ENCODE measurements at places on chromosomes 4 and X.

- DNase-seq: peak; percentile 52
Observed at GRCh38 chr4:140609548-140610425, 41.0 kb upstream of the UCP1 start.

DNA sequence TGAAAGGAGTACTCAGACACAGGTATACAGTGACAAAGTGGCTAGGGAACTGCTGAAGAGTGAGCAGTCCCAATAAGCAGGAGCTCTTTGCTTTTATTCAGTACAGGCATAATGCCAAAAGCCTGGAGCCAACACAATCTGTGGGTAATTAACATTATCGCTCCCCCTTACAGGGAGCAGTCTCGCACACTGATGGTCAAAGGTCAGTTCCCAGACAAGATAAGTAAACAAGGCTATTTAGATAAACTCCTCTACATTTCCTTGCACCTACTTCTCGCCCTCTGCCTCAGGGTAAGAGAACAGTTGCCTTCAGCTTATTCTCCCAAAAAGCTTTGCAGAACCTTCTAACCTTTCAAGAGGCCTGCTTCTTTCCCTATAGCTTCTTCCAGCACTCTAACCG is 73.9 kb upstream of the TAF9B start:
- no peak for DNase-seq

DNA sequence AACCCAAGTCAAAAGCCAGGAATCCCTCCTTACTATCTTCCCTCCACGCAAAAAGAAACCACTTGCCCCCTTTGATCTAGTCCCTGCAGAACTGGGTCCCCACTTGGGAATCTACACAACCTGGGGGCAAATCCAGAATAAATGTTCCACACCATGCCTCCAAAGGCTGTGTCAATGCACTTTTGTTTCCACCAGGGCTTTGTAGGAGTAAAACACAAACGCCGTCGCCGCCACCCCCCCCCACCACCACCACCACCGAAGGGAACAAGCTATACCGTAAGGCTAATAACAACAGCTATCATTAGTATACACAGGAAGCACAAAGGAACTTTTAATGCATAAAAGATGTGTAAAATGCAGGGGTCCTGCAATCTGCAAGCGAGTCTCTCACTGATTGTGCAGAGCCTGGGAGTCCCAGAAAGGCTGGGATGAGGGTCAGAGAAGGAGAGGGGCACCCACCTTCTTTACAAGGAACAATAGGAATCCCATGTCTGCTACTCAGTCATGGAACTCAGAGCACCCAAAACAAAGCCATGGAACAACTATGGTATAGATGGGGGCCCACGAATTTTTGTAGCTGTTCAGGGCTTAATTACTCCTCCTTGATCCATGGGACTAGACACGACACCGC is 13.2 kb downstream of the BCOR start:
- no peak for DNase-seq

GRCh38 chrX:76202471-76202870 is 29.6 kb downstream of the PBDC1 start:
- no peak for DNase-seq

GRCh38 chr4:151626751-151627150 is 134.1 kb downstream of the GATB start:
- DNase-seq: no peak

DNA sequence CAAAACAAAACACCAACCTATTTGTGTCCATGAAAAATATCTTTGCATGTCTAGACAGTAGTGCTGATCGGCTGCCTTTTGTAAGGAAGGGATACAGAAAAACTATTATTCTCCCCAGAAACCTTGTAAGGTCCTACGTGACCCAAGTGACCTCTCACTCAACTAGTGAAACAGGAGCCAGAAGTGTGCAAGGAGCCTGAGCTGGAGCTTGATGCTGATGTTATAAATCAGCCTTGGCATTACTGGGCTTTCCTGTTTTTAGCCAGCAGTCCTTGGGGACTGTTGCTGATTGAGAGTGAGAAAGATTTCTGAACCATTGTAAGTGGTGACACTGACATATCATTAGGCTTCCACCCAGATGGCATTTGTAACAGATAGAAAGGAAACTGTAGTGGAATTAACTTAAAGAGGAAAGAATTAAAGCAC is 100.8 kb upstream of the LIMCH1 start:
- no peak for DNase-seq

DNA sequence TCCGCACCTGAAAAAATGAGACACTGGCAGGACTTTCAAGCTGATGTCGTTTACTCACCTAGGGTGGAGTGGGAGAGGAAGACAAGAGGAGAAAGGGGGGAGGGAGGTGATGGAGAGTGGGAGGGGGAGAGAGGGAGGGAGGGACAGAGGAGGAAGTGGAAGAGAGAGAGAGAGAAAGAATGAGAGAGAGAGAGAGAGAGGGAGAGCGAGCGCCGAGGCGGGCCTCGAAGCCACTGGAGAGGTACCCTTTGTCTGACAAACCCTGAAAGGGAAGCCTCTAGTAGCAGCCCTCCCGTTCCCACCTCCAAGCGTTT is 296 bp upstream of the ADGRL3 start:
- DNase-seq: no peak

- no peak for DNase-seq
Observed at GRCh38 chr4:3217266-3217665, 31.7 kb upstream of the MSANTD1 start.

GRCh38 chr4:73731968-73732610 is 8.3 kb upstream of the CXCL8 start:
- DNase-seq: no peak

DNA sequence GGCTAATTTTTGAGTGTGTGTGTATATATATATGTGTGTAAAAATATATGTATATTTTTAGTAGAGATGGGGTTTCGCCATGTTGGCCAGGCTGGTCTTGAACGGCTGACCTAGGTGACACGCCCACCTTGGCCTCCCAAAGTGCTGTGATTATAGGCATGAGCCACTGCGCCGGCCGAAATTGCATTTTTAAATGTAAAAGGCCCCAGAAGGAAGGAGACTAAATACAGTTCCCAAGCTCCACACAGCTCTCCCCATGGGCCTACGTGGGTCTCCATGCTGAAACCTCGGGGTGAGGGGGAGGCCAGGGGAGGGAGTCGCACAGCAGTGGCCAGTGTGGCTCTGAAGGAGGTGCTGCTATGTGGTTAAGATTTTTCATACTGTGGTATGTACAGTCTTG is 12.8 kb upstream of the CDKN2AIP start:
- no peak for DNase-seq

DNA sequence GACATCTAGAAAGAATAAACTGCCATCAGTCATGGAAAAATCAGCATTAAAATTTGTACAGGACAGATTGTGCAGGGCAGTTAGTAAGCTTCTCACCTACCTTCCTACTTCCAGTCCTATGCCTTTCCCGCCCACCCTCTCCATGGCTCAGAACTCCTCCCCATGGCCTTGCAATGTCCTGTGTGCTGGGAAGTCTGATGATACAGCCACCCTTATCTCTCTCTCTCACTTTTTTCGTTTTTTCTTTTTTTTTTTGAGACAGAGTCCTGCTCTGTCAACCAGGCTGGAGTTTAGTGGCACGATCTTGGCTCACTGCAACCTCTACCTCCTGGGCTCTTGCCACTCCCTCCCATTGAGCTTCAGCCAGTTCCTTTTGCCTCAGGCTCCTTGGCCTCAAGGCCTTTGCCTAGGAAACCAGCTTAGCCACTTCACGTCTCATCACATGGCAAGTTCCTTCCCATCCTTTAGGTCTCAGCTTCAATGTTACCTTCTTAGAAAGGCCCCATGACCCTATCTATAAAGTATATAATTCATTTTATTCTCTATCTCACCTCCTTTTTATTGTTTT is 259.7 kb downstream of the NKX6-1 start:
- no peak for DNase-seq

- peak; percentile 57 for DNase-seq
Observed at GRCh38 chr4:44927399-44928380, 201.3 kb upstream of the GNPDA2 start.

- peak; percentile 71 for DNase-seq
Observed at GRCh38 chrX:131830400-131831184, 192.5 kb upstream of the STK26 start.

DNA sequence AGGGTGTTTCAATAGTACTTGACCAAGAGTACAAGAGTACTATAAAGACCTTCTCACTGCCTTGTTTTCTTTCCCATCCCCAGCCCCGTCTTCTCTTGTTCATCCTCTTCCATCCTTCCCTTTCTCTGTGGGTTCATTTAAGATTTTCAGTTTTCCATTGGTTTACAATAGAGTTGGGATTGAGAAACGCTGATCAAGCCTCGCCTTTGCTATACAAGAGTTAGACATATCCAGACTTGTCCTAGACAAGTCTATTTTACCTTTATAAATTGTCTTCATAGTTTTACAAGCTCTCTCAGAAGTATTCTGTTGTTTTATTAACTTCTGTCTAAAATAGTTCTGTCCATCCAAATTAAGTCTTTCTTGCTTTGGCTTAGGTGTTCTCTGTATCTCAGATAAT is 29.6 kb upstream of the SCML1 start:
- DNase-seq: no peak

DNA sequence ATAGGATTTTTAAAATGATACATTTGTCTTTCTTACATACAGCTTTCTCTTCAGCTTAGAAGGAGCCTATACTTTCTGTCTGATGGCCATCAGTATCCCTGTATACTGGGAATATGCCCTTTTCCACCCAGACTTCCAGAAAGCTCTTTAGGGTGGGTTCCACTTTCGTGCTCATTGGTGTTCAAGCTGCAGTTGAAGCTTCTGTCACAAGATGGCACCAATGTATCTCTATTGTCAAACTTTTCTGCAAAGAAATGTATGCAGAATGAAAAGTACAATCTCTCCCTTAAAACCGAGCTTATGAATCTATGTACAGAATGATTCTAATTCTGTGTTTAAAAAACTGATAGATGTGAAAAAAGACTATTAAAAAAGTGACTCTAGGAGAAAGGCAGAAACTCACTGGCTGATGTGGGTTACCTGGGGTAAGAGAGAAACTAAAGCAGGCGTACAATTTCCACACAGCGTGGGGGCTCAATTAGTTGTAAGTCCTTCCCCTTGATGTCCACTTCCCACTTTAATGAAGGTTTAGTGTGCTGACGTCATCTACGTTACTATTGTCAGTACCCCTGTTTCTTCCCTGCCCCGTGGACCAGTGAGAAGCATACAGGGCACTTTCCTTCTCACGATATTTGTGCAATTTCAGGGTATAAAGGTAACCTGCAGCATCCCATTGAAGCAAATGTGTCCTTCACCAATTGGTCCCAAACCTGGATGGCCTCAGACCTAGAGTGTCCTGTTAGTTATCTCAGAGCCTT is 57.3 kb upstream of the TCEAL2 start:
- peak; percentile 2 for DNase-seq

- no peak for DNase-seq
Observed at GRCh38 chrX:39204353-39204752, 403.1 kb downstream of the MID1IP1 start.

DNA sequence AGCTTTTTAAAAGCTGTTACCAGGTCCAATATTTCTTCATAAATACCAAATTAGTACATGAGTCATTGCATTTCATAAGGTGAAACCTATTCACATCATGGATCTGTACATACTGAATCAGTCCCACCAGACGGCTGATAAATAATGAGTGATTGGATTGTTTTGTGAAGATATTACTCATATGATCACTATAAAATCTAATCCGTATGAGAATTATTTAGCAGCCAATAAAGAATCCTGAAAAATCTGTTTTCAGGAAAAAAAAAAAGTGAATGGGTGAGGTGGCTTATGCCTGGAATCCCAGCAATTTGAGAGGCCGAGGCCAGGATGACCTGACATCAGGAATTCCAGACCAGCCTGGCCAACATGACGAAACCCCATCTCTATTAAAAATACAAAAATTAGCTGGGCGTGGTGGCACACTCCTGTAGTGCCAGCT is 438.1 kb downstream of the INPP4B start:
- DNase-seq: peak; percentile 9

DNA sequence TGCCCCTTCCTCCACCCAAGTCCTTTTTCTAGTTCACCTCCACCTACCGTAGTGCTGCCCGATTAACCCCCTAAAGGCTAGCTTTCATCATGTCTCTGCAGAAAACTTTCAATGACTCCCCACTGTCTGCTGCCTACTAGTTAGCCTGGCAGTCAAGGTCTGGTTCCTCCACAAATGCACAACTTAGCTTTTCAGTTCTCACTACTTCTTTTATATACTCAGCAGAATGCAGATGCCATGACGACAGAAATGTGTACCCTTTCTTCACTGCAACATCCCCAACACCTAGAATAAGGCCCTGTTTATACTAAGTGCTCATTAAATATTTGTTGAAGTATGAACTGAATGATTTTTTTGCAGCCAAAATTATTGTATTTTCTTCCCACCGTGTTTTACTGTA is 30.9 kb upstream of the RASGEF1B start:
- DNase-seq: no peak

- no peak for DNase-seq
Observed at GRCh38 chr4:142960126-142960525, 114.0 kb upstream of the INPP4B start.

DNA sequence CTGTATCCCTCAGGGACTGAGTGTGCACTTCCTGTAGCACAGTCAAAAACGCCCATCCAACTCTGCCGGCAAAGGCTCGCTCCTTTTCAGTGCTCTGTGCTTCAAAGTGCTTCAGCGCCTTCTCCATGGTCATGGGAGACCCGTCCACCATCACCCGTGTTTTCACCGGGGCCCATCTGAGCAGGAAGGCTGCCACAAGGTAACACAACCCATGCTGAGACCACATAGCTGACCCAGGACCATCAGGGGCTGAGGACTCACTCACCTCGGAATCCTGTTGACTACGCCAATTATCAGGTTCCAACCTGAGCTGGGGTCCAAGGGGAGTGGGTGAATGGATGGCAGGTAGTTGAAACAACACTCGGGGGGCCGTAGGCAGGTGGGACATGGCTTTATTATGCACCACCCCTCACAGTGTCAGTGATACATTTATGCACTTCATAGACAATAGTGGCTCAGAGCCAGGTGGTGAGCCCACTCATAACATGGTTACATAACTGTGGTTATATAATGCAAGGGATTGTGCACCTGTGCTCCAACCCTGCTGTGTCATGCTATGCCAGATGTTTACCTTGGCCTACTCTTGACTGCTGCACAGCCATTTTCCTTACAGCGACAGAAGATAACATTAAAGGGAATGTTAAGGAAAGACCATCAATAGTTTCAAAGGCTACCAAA is 227.8 kb downstream of the ADGRL3 start:
- DNase-seq: no peak
